Activated CD4-positive, alpha-beta T cell treated with anti-CD3 and anti-CD28 coated beads, Interleukin-2, amount 50 U/mL, for 24 hours (primary cell): ENCODE measurements at places on chromosomes 6 and 20.

GRCh38 chr6:135395136-135395535 is 102.4 kb downstream of the AHI1 start:
- no peak for DNase-seq

GRCh38 chr20:22245139-22245538 is 339.2 kb downstream of the FOXA2 start:
- DNase-seq, result no peak

DNA sequence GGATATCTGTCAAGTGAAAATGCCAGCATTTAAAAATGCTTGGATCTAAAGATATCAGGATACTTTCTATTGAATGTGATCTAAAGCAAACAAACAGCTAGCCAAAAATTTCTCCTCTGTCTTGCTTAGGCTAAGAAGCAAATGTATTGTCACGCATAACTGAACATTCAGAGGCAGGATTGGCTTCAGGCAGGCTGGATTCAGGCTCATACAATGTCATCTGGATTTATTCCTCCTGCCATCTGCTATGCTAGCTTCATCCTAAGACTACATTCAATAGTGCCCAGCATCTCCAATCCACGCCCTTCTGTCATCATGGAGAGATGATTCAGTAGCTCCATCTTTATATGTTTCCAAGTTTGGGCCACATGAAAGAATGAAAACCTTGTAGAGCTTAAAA is 27.1 kb downstream of the PFDN4 start:
- no peak for DNase-seq

- no peak for DNase-seq
These were observed 15.2 kb downstream of the RPP21 start for GRCh38 chr6:30360139-30360538.

DNA sequence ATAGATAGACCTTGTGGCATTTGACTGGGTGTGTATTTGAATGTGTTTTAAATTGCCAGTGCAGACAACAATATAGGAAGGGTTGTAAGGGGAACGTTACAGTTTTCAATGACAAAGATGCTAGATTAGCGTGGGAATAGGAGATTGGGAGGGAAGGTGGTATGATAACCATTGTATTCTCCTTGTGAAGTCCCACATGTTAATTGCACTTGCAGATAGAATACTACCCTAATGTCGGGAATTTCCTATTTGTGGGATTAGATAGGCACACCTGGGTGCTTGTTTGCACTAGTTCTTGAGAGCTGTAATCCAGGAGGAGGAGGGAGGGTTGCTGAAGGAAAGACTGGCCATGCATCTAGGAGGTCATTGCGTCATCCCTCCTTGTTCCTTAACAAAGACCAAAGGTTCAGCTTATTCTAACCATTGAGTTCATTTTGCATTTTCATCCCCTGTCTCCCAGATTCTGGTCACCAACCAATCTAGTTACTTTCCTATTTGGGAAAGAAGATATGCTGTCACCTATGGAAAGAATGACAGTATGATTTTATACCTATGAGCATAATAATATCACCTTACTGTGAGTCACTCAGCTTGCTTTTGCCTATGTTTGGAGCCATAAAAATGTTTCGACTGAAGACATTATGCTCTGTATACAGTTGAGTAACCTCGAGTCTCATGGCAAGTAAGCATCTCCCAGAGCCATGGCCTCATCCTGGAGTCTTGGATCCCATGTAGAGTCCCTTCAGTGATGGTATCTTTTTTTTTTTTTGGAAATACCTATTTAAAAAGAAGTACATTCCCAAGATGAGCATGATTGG is 201.5 kb downstream of the DTNBP1 start:
- DNase-seq, result no peak

- no peak for DNase-seq
These were observed 128.0 kb downstream of the INSM1 start for GRCh38 chr20:20495729-20496503.

GRCh38 chr6:113819169-113819830 is 37.8 kb upstream of the MARCKS start:
- no peak for DNase-seq

- no peak for DNase-seq
These were observed 52.9 kb downstream of the TINAG start for GRCh38 chr6:54361188-54361587.

GRCh38 chr6:133550026-133550425 is 308.9 kb downstream of the EYA4 start:
- DNase-seq, result no peak

GRCh38 chr20:63310265-63310991 is 17.4 kb downstream of the COL20A1 start:
- no peak for DNase-seq

GRCh38 chr6:111800259-111800765 is 72.9 kb downstream of the FYN start:
- DNase-seq, result no peak

- DNase-seq, result no peak
These were observed 1189.3 kb upstream of the CITED2 start for GRCh38 chr6:140563728-140564127.

- no peak for DNase-seq
These were observed 3.5 kb downstream of the TGM3 start for GRCh38 chr20:2299301-2299700.

DNA sequence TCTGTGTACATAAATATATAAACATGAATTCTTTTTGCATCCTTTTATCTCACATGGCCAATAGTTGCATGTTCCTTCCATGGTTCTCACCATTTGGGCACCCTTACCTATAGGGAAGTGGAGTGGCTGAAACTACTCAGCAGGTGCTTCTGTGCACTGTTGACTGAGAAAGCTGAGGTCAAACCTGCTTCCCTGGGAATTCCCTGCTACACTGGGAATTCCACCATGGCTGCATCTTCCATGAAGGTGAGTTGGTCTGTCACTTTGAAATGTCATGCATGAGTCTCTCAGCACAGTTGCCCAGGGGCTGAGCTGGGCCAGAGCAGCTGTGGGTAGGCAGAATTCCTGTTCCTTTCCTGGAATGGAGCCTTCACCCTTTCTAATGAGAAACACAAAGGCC is 193.8 kb upstream of the PRSS16 start:
- DNase-seq, result no peak

- DNase-seq, result no peak
These were observed 145.1 kb downstream of the PREX1 start for GRCh38 chr20:48682529-48683363.

DNA sequence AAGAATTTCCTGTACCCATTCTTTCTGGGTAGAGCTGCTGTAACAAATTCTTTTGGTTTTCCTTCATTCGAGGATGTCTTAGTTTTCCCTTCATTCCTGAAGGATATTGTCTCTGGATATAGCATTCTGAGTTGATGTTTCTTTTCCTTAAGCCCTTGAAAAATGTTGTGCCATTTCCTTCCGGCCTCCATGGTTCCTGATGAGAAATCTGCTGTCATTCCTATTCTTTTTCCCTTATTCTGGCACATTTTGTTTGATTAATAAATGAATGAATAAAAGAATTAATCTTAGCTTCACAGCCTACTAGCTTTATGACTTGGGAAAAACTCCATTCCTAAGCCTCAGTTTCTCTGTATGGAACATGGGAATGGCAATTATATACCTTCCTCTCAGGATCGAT is 173.1 kb downstream of the EYA2 start:
- no peak for DNase-seq

DNA sequence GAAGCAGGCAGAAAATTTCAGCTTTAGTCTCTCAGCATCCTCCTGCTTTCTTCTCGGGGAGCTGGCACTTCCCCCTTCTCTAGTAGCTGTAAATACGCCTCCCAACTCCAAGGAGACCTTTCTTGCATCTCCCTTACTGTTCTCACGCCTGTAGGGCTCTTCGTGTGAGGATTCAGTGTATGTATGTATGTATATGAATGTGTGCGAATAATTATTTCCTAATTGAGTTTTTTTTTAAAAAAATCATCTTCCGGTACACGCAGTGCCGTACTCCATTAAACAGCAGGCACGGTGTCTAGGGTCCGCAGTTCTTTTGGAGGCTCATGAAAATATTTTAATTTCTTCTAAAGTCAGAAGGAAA is 85.4 kb downstream of the HFE start:
- no peak for DNase-seq

- DNase-seq, result no peak
These were observed 662.2 kb downstream of the DHX35 start for GRCh38 chr20:39624316-39624715.

DNA sequence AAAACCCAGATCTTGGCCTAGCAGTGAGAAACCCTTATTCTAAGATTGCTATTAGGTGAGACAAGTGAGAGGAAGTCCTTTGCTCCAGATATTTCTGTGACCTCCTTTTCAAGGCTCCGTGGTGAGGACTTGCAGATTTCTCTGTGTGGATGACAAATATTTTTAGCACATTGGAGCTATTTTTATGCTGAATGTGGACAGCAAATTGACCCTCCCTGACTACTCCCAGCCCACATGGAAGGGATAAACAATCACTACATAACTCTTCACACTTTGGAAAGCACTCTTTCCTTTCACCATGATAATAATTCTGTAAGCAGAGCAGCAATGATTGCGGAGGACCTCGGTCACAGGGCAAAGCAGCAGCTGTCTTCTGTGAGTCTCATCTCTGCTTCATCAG is 88.0 kb upstream of the ADGRF1 start:
- no peak for DNase-seq

DNA sequence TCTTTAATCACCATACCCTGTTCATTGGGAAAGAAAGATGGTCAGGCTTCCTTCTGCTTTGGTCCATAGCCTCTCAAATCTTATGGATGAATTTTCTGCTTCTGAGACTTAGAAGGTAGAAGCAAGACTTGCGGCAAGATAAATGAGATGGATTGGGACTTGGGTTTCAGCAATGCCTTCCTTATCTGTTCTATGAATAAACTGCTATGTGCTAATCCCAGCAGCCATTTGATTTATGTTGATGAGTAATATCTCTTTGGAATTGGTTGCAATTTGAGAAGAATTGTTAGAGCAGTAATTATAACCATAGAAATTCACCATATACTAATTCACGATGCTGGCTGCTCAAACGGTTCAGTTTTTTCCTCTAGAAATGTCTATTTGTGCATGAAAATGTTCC is 48.3 kb downstream of the TXLNB start:
- DNase-seq, result no peak

DNA sequence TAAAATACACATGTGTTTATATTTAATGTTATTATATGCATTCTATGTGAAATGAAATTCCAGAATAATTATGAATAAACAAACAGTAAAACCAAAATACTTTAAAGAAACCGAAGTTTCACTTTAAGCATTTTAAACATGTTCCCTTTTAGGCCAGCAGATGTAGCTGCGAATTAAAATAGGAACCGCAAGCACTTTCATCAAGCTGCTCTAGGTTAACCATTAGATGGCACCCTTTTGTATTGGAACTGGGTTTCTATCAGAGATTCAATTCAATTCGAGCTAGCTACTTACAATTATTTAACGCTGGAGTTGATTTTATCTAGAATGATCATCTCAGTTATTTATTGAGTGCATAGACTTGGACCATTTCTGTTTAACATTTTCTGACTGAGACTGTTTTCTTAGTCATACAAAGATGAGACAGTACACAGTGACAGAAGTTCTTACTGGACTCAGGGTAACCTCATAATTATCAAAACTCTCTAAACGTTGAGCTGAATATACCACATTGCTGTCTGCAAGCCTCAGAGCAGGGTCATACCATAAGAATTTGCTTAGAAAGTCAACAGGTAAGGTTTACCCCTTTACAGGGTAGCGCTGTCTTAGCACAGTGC is 8.5 kb downstream of the TMEM242 start:
- peak; percentile 33 for DNase-seq

DNA sequence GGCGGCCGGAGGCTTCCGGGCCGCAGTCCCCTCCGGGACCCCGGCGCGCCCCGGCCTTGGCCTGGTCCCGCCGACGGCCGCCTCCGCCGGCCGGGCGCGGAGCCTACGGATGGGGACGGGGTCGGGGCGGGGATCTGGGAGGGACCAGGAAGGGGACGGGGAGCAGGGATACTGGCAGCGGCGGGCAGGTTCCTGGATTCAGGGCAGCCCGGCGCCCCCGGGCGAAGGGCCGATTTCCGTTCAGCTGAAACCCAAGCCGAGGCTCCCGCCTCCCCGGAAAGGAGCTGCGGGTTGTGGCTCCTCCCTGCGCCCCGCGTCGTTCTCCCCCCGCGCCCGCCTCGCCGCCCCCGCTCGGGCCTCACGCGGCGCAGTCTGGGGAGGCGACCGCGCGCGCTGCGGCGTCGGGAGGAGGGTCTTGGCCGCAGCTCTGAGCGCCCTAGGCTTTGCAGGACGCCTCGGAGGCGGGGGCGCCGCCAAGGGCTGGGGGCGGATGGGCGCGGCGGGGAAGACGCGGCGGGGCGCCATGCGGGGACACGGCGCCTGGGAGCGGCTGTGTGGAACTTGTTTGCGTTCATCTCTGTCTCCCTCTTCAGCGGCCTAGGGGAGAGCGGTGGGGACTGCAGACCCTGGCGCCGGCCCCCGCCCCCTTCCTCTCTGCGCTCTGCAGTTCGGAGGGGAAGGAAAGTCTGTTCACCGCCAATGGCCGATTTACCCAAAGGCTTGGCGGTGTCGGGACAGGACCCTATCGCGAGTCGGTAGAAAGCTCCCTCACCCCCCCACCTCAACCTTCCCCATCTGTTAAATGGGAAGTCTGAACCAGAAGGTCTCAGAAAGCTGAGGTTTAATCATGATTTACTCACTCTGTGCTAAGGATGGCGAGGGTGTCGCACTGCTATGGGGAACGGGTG is 22.7 kb upstream of the TMEM181 start:
- DNase-seq, result no peak

GRCh38 chr6:21213492-21213891 is 380.1 kb upstream of the SOX4 start:
- DNase-seq, result no peak

DNA sequence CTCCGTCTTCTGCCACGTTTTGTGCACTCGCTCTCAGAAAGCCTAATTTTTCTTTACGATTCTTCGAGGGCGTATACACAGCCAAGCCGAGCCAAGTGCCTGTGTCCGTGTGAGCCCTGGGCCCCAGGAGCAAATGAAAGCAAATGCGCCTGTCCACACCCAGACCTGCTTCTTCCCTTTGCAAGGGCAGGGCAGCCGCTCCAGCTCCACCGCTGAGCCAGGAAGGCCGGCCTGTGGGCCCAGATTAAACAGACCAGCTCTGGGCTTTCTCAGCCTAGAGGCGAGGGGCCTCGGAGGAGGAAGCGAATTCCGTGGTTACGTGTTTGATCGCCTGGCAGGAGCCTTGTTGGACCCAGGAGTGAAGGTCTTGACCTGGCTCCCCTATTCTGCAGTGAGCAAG is 184.6 kb downstream of the SMOC2 start:
- DNase-seq, result no peak

DNA sequence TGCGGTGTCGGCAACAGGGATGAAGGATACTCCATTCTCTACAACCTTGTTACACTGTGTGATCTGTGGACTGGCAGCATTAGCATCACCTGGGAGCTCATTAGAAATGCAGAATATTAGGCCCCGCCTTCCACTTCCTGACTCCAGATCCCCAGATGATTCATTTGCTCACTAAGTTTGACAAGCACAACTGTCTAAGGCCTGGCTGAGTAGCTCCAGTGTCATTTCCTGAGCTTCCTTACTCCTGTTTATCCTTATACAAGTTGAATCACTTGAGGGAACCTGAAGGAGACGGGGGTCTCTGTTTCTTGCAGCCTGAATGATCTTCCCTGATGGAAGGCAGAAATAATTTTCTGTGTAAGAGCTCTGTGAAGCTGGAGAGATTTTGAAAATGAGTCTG is 32.7 kb upstream of the PROKR2 start:
- no peak for DNase-seq

- DNase-seq, result no peak
These were observed 97.4 kb upstream of the RNF24 start for GRCh38 chr20:4112481-4113421.
